ENCODE measurements at places on chromosomes 5 and 9.

DNA sequence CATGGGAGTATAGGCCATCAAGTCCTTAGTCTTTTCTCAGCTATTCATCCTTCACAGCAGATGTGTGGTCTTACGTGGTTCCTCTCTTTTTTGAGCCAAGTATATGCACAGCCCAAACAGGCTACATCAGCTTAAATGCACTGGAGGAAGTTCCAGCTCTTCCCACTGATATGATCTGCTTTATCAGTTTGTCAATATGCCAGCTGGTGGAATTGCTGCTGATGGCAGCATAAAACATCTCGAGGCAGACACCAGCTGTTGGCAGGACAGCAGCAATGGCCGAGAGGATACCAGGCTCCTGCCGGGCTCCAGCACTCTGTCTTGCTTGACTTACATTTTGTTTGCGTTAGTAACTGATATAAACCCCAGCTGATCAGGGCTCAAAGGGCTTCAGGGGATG is 143.4 kb downstream of the TENT4A start:
- DNase-seq, result no peak

DNA sequence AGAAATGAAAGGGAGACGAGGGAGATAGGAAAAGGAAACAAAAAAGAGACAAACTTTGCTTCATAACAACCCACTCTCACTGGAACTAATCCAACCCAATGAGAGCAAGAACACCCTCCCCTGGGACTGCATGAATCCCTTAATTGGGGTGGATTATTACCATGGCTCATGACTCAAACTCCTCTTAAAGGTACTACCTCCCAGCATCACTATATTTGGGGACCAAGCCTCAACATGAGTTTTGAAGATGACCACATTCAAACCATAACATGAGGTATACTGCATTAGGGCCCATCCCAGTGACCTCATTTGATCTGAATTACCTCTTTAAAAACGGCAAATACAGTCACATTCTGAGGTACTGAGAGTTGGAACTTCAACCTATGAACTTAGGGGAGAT is 8.0 kb downstream of the MTAP start:
- DNase-seq, result no peak

DNA sequence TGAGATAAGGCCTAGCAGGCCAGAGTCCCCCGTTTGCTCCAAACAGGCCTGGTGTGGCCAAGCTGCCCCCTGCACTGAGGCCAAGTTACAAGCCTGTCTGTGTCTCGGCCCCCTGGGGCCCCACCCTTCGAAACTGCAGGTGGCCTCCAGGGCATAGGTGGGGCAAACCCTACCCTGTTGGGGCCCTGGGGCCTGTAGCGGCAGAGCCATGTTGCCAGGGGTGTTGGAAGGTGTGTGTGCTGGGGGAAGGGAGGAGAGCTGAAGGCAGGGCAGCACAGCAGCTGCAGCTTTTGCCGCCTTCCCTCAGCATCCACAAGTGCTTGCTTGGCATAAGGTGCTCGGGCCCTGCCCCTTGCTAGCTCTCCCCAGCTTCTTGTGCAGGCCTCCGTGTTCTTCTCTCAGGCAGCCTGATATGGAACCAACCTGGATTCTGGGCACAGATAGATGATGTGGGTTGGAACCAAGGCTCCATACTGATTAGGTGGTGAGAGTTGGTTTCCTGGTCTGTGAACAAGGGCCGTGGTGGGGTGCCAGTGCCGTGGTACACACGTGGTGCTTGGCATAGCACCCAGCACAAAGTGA is 12.7 kb downstream of the IRF1 start:
- no peak for DNase-seq

DNA sequence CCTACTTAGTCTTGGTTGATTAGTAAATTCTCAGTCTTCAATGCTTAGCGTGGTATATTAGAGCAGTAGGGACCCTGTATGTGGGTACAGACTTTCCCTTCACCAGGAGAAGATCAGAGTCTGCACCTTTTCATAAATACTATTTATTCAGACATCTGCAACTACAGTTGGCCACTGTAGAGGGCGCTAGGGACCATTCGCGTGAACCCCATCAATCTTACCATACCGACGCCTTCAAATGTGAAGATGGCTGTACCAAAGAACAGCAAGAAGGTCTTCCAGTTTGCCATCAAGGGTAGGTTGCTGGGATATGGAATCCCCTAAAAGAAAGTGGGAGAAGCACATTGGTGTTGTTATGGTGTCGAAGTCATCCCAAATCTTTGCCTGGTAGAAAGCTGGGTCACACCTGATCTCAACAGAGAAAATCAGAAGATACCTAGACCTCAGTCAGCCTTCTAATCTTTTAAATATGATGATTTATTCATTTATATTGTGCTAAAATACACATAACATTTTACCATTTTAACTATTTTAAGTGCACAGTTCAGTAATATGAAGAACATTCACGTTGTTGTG is 19.1 kb downstream of the SLC36A3 start:
- no peak for DNase-seq

DNA sequence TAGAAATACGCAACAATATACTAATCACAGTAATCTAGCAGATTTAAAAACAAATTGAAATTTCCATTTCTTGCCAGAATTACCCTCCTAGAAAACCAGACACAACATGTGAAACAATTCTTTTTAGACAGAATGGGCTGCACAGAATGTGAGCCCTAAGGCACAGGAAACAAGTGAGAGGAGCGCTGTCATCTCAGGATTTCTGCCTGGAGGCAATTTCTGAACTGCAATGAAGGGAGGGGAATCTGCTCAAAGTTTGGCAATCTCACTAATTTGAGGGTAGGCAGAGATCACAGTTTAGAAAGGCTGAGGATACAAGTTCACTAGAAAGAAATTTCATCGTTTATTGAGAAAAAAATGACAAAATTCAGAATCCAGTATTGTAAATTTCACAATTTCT is 70.3 kb downstream of the INIP start:
- DNase-seq, result no peak

- DNase-seq, result no peak
Measured at GRCh38 chr5:72501488-72501887, 5.7 kb downstream of the ZNF366 start.

GRCh38 chr5:35133186-35133585 is 85.4 kb upstream of the AGXT2 start:
- DNase-seq, result no peak
